ENCODE measurements at places on chromosomes 12 and 14. TPM values are rescaled to one million over a fixed set of nuclear protein-coding genes. Genes with fewer than 3 reads are reported as not detected.

The E2F7 gene
- polyA plus RNA-seq, result 4.0 TPM

The PLEKHH1 gene
- polyA plus RNA-seq, result 0.15 TPM

DNA sequence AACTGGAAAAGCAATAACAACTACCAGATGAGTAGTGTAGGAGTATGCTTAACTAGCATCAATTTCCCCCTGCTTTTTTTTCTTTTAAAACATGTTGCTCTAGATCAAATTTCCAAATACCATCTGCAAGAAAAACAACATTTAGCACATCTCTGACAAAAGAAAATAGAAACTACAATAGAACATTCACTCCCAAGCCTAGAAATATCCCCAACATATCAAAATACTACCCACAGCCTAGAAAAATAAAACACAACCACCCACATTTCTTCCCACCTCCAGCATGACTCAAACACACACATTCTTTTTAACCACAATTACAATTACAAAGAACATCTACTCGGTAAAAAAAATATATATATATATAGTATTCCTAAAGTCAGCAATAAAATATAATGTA, 120.0 kb downstream of the PPFIA2 start:
- no peak for DNase-seq

- no peak for DNase-seq
Observed at GRCh38 chr14:103686831-103687485, 28.3 kb downstream of the XRCC3 start.

- no peak for DNase-seq
Observed at GRCh38 chr12:118960865-118961264, 20.5 kb upstream of the SRRM4 start.

GRCh38 chr14:51401272-51401671, 161.2 kb downstream of the TMX1 start:
- DNase-seq, result no peak

GRCh38 chr12:12874029-12874428, 17.3 kb upstream of the GPRC5A start:
- DNase-seq, result no peak

DNA sequence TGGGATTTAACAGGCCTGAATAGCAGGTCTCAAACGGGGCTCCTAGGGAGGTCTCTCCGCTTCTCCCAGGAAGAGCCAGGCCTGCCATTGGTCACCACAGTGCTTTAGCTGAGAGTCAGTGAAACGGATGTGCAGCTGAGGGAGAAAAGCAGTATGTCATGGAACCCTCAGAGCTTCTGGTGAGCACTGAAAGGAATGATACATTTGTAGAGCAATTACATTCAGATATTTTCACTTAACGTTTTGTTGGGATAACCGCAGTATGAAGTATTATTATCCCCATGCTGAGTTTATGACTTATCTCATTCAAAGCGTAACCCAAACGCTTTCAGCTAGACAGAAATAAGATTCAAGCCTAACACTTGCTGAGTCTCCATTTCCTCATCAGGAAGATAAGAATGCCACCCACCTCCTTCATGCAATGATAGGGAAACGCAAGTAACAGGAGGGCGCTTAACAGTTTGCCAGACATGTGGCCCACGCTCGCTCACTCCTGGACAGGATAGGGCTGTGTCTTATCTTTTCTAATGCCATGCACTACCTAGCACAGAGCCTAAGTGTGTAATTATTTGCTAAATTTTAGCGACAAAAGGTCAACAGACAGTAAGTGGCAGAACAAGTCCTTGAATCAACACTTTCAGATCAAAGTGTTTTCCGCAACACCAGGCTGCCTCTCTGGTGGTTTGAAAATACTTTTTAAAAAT, 28.2 kb downstream of the DAD1 start:
- no peak for DNase-seq

GRCh38 chr14:105098316-105098715, 33.1 kb upstream of the GPR132 start:
- no peak for DNase-seq

- no peak for DNase-seq
Observed at GRCh38 chr12:111068290-111068689, 147.9 kb upstream of the MYL2 start.

DNA sequence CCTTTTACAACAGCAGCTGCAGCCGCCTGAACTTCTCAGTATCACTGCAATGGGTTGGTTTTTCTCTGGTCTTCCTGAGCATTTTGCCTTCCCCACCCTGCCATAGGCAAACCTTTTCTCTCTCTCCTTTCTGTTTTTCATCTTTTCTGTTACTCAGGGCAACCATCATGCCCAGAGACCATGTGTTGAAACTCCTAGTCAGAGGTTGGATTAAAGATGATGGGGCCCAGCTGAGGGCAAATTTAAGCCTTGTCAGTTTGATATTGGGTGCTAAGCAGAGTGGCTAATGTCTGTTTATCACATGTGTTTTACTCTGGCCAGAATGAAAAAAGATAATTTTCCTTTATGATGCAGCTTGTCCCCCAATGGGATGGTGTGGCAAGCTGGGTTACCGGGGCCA, 107.9 kb upstream of the PMCH start:
- no peak for DNase-seq
